ENCODE measurements at places on chromosomes 7 and 10.

DNA sequence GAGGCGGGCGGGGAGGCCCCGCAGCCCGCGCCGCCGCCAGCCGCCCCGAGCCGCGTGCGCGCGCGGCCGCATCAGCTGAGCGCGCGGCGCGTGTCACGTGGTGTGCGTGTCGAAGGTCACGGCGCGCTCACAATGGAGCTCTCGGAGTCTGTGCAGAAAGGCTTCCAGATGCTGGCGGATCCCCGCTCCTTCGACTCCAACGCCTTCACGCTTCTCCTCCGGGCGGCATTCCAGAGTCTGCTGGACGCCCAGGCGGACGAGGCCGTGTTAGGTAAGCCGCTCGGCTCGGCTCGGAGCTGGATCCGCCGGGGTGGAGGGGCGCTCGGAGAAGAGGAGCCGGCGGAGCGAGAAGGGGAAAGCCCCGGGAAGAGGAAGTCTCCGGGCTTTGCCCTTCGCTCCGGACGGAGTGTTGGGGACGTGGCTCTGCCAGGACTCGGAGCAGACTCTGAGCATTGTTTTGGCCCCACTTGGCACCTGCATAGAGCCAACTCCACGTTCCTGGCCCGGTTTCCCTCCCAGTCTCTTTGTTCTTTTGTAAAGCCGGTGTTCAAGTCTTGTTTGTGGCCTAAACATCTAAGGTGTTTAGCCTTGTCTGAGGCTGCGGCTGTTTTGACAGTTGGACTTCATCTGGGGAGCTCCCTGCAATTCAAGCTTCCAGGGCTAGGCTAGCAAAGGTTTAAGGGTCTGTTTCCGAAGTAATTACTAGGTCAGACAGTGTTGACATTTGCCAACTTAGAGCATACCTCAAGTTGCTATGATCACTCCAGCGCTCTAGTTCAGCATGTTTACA, at the start of gene COMMD3:
Gene COMMD3, plus strand, starts transcription at position 103 of the 790 bp plus-strand sequence. Its CDS starts 30 bp downstream, at position 133.
- DNase-seq = no peak

GRCh38 chr7:135976312-135977006, 700 bp downstream of the MTPN start:
- no peak for DNase-seq

- DNase-seq = no peak
Observed at GRCh38 chr10:3034616-3035015, 32.7 kb upstream of the PFKP start.

GRCh38 chr10:61795551-61795950, 105.9 kb upstream of the ARID5B start:
- DNase-seq = no peak

- no peak for DNase-seq
Observed at GRCh38 chr10:113842171-113842570, 11.7 kb downstream of the DCLRE1A start.

DNA sequence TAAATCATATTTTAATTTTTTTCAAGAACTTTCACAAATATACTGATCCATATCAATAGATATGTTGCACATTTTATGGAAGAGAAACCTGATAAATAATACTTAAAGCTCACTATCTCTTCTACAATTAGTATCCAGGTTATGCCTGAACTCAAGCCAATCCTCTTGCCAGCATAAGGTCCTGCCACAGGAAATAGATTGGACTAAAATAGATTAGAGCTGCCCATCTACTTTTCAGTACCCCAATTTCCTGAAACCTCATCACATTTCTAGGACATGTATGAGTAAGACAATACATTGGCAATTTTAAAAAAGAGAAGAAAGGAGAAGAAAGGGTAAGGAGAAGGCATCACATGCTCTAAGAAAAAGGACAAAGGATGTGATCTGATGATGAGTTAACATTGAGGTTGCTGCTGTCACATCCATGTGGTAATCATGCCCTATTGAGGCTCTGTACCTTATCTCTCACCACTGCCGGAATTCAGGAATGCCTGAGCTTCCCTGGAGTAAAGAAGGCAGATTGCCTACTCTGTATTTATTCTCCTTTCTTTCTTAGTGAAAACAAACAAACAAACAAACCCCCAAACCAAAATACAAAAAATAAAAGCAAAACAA, 199.7 kb downstream of the ANK3 start:
- DNase-seq = no peak

DNA sequence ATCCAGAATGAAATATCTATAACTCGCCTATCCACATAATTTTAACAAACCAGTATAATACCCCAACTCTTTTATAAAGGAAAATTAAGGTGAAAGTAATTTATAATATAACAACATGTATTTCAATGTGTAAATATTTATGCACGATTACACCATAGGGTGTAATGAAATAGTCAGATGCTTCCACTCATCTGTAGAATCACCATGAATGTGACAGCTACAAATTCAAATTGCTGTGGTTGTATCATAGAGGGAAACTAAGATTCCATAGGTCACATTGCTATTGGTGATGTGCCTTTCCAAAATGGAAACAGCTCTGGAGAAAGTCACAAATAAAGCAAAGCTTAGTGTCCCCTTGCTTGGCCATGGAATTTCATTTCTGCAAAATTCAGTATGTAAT, 95.7 kb downstream of the CPED1 start:
- DNase-seq = no peak

GRCh38 chr10:89679986-89680385, 21.4 kb upstream of the KIF20B start:
- no peak for DNase-seq

DNA sequence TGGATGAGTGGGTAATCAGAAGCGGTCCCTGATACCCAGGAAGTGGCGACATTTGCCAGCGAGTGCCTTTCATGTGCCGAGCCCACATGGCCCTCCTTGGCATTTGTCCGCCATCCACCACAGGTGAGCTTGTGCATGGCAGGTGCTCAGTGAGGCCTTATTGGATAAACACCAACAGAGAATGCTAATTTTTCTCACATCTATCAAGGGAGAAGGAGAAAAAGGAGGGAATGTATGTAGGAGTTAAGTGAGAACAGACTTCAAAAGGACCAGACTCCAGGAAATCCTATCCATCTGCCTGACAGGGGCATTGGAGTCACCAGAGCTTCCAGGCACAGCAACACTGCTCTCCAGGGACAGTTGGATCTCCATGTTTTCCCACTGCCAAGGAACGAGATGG, 143.5 kb upstream of the ZMIZ1 start:
- no peak for DNase-seq

DNA sequence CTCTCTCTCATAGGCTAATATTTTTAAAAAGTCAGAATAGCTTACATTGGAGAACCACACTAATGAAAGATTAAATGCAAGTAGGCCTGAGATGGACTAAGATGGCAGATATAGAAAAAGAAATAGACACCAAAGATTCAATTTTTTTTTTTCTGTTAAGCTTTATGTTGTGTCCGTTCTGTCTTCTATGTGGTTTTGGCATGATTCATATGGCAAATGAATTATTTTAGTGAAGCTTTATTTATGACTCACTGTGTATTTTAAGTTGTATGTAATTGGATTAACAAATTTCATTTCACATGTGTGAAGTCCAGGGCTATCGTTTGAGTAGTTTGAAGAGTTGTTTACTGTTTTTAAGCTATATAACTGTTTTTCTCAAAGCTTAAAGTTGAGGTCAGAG, 214.8 kb downstream of the CAMK1D start:
- DNase-seq = no peak

- DNase-seq = no peak
Observed at GRCh38 chr7:135690566-135690965, 28.3 kb downstream of the STMP1 start.

- no peak for DNase-seq
Observed at GRCh38 chr7:131051304-131051703, 276.4 kb upstream of the MKLN1 start.

GRCh38 chr10:48358162-48358561, 51.7 kb downstream of the MAPK8 start:
- DNase-seq = no peak

- DNase-seq = no peak
Observed at GRCh38 chr10:72316748-72317435, 37.8 kb downstream of the DNAJB12 start.

DNA sequence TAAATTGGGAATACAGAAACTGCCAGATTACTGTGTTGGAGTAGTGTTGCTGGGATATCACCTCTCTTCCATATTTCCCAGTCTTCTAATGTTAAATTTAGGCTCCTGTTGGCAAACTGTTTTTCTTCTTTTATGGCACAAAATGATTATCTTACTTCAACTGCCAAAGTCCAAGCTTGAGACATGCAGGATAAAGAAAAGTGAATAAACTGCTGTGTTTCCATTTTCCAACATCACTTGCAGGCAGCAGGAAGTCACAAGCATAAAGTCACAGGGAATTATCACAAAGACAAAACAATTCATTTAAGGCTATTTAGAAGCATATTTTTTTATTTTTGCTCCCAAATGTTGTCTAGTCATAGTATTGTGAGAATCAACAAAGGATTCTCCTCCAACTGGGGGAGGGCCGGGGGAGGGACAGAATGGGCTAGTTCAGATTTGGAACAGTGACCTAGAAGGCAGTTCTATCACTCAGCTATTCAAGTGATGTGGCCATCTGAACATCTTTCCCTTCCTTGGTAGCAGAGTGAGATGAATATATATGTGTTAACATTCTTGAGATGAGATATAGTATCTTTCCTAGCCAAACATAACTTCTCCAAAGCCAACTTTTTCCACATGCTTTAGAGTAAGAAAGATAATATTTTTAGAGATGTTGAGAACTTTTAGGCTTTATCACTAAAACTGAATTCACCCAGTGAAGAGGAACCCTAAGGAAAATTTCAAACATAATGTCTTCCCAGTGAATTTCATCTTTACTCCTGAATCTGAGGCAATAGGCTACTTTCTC, 364.7 kb downstream of the CTNNA3 start:
- DNase-seq = no peak

GRCh38 chr10:70330671-70331070, 46.9 kb upstream of the NPFFR1 start:
- DNase-seq = no peak

DNA sequence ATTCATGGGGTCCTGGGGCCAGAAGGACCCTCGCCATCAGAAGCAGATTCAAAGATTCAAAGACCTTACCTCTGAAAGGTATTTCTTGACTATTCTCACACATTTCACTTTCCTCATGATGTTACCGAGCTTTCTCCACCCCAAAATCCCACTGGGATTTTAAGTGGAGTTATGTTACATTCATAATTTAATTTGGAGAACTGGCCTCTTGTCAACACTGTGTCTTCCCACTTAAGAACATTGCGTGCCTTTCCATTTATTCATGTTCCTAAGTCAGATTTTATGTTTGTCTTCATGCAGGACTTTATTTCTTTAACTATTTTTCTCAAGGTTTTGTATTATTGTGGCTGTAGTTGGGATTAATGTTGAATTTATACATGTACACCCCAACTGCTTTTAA, 123.5 kb upstream of the BMPER start:
- DNase-seq = no peak

GRCh38 chr7:130010689-130011412, 40.3 kb downstream of the ZC3HC1 start:
- peak; percentile 67 for DNase-seq

- DNase-seq = no peak
Observed at GRCh38 chr7:33722383-33723101, 182.8 kb upstream of the BMPER start.

GRCh38 chr10:117532451-117533107, 10.0 kb upstream of the EMX2 start:
- DNase-seq = no peak

DNA sequence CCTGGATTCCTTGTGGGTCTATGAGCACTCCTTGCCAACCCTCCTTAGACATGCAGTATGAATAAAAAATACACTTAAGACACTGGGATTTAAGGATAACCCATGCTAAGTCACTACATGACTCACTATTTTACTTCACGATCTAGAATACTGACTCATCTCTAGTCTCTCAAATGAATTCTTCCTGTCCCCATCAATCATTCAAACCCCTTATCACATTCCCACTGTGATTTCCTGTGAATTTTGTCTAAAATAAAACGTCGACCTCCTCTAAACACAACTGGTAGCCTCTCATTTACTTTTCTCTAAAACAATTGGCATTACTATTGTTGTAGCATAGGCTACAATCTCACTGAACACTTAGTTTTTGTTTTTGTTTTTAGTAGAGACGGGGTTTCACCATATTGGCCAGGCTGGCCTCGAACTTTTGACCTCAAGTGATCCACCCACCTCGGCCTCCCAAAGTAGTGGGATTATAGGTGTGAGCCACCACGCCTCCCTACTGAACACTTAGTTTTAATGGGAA, 3.9 kb upstream of the IQUB start:
- DNase-seq = no peak

GRCh38 chr10:43195557-43195956, 57.3 kb downstream of the CSGALNACT2 start:
- no peak for DNase-seq

DNA sequence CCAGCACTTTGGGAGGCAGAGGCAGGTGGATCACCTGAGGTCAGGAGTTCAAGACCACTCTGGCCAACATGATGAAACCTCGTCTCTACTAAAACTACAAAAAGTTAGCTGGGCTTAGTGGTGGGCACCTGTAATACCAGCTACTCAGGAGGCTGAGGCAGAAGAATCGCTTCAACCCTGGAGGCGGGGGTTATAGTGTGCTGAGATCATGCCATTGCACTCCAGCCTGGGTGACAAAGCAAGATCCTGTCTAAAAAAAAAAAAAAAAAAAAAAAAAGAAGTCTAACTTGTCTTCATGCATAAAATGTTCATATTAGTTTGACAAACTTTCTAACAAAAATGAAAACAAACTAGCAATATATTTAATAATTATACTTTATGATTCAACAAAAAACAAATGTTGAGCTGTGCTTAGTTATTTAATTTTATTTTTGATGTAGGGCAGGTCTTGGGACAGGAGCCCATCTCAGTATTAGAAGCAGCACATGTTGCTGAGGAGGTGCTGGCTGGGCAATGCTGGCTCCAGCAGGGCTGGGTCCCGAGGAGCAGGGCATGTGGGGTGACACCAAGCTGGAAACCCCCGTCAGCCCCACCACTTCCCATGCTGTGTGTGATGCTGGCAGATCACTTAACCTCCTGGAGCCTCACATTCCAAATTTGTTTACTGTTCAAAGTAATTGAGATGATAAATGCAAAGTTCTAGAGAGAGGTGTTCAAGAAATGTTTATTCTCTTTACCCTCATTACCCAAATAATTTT, 335.3 kb upstream of the KLF6 start:
- no peak for DNase-seq

GRCh38 chr10:80718024-80718423, 180.3 kb downstream of the SH2D4B start:
- no peak for DNase-seq

GRCh38 chr7:129854401-129854800, 98.4 kb downstream of the UBE2H start:
- DNase-seq = no peak

All from NCI-H2029 treated with DMSO at 0.1 percent for 48 hours (cell line).